ENCODE measurements at places on chromosomes 11 and 22.

- DNase-seq, result no peak
Measured at GRCh38 chr22:32940736-32941135, 117.4 kb downstream of the SYN3 start.

GRCh38 chr22:41826430-41827383 is 6.2 kb upstream of the SREBF2 start:
- no peak for DNase-seq

- DNase-seq, result no peak
Measured at GRCh38 chr11:69521457-69521856, 40.0 kb downstream of the LINC01488 start.

- DNase-seq, result no peak
Measured at GRCh38 chr11:21603886-21604285, 589.0 kb upstream of the ANO5 start.

DNA sequence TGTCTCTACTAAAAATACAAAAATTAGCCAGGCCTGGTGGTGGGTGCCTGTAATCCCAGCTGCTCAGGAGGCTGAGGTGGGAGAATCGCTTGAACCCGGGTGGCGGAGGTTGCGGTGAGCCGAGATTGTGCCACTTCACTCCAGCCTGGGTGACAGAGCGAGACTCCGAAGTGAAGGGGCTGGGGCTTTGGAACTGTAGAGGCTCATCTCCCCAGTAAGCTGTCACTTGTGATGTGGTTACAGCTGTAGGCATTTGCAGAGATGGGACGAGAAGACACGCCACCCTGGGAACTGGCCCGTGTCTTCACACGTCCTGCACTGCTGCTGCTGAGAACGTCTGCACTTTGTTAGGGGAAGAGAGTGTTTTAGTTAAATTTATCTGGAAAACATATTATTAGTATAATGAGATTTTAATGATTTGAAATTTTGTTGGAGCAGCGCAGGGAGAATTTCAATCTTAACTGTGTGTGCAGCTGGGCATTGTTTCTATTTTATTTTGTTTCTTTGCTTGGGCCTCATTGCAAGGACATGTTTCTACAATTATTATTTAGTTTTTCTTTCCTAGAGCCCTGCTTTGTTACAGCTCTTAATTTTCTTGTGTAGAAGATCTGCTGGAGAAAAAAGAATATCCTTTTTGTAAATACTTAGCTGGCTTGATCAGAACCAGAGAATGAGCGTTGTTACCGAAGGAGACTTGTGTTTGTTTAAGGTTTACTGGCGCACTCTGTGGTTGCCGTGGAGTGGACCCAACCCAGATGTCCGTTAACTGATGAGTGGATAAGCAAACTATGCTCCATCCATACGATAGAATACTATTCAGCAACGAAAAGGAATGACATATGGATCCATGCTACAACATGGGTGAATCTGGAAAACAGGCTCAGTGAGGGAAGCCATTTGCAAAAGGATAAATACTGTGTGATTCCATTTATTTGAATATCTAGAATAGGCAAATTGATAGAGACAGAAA is 18.4 kb downstream of the PARVB start:
- no peak for DNase-seq

DNA sequence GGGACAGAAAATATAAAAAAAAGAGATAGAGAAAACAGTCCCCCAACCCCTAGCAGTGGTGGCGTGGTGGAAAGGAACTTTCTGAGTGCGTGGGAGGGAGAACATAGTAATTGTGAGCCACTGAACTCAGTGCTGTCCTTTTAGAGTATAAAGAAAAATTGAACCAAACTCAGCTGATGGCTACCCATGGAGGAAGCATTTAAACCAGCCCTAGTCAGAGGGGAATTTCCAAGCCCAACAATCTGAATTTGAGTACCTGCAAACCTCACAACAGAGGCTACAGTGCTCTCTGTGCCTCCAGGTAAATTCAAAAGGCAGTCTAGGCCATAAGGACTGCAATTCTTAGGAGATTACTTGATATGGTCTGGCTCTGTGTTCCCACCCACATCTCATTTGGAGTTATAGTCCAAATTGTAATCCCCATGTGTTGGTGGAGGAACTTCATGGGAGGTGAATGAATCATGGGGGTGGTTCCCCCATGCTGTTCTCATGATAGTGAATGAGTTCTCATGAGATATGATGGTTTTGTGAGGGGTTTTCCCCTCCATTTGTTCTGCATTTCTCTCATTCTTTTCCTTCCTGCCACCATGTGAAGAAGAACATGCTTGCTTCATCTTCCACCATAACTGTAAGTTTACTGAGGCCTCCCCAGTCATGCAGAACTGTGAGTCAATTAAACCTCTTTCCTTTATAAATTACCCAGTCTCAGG is 687.8 kb downstream of the FAM181B start:
- DNase-seq, result no peak
